ENCODE measurements at places on chromosomes 4 and X.

DNA sequence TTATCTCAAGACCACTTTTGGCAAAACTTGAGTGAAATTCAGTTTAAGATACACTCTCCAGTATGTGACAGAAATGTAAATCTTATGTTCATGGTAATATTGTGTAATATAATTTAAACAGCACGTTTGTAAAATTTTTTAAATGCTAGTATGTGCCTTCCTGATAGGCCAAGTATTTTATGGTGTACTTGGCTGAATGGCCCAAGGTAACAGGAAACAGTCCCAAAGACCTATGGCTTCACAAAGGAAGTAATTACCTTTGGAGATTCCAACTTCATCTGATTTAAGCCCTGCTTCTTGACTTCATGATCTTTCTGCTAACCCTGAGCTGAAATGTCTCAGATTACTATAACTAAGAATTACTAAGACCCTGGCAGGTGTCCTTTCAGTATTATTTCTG is 20.3 kb downstream of the TEC start:
- DNase-seq: no peak

DNA sequence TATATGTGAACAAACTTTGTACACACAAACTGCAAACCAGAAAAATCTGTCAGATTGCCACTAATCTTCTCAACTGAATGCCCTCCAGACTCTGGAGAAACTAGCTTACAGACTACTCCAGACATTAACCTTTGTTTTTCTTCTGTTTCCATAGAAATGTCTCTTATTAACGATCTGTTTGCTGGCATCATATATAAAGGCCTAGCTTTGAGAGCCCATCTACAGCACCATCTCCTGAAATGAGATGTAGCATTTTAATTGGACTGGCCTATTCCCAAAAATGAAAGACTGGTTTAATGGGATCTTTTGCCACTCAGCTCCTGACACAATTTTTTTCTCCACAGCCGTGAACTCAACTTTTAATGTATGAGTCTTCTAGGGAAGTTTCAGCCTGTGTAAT is 266.0 kb upstream of the IL1RAPL1 start:
- no peak for DNase-seq

DNA sequence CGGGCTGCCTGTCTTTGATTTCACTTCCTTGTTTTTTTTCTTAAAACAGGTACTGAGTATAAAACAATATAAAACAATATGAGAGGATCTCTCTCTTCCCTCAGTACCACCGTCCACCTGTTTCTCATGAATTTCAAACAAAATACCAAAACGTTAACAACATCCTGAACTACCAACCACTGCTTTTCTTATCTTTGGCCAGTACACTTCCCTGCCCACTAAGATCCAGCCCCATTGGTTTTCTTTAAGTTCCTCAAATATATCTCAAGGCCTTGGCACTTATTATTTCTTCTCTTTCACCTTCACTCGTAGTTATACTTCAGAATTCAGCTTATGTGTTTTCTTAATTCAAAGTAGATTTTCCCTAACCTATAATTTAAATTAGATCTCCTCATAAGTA is 370.2 kb upstream of the GRIA3 start:
- no peak for DNase-seq

- no peak for DNase-seq
These were observed 1.1 kb downstream of the HSPA4L start for GRCh38 chr4:127783026-127783769.

- no peak for DNase-seq
These were observed 196.7 kb upstream of the AR start for GRCh38 chrX:67347145-67347544.

GRCh38 chrX:16511796-16512776 is 137.9 kb upstream of the S100G start:
- DNase-seq: no peak

GRCh38 chr4:113637363-113637762 is 124.2 kb downstream of the CAMK2D start:
- no peak for DNase-seq

GRCh38 chrX:97844943-97845342 is 961.2 kb downstream of the RPA4 start:
- no peak for DNase-seq

GRCh38 chr4:24262616-24263015 is 321.7 kb downstream of the DHX15 start:
- DNase-seq: no peak

DNA sequence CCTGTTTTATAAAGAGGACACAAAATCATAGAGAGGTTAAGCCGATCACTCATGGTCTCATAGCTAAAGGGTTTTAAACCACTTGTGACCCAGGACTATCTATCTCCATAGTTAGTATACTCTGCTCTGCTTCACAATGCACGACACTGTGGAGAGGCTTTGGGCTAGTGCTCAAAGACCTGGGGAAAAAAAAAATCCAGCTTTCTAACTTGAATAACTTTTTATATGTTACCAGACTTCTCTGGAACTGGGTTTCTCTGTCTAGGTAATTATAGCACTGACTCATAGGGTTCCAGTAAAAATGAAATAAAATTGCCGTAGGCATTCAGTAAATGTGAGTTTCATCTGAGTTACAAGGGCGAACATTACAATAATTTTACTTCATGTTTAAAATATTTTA is 273.7 kb upstream of the TECRL start:
- no peak for DNase-seq

DNA sequence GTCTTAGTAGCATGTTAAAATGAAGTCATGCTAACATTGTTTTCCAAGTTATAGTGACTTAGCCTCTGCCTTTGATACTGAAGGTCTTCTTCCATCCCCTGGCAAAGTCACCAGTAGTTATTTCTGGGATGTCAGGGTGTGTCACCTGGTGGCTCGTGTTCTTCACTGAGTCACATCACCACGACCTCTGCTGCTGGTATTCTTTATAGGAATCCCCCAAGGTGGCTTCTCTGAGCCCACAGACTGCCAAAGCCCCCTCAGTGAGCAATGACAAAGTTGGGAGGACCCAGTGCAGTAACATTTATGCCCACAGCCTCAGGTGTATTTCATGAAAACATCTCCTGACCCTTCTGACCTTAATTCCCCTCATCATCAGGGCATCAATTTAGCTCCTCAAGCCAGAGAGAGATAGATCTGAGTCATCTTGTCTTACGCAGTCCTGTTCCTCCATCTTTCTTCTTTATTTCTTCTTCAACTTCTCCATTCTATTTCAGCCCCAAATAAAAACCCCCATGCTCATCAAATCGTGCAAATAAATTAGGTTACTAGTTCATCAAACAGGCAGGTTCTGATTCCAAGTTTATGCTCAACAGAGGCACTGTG is 29.3 kb upstream of the GPRIN3 start:
- DNase-seq: no peak

GRCh38 chr4:78567500-78568060 is 16.0 kb downstream of the ANXA3 start:
- no peak for DNase-seq

DNA sequence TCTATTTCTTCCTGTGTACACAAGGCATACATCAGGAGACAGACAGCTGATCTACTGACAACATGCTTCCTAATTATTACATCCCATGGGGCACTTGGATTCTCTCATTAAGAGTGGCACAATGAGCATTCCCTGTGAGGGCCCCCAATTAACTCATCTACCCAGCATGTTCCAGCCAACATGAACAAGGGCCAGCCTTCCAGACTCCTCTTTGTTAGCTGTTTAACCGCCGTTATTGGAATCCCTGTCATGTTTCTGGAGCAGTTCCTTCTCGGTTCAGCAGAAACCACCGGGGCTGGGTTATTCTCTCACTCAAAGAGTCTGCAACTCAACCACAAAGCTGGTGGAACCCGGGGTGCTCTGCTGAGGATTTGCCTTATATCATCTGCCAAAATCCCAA is 9.9 kb upstream of the GPM6B start:
- DNase-seq: no peak

GRCh38 chr4:176726803-176727202 is 65.9 kb downstream of the VEGFC start:
- no peak for DNase-seq

- no peak for DNase-seq
These were observed 54.2 kb downstream of the SUPT20HL2 start for GRCh38 chrX:24259544-24260240.

- DNase-seq: no peak
These were observed 41.0 kb downstream of the ACSL1 start for GRCh38 chr4:184784628-184785257.

GRCh38 chr4:110484029-110484428 is 8.1 kb downstream of the ENPEP start:
- DNase-seq: no peak

- DNase-seq: no peak
These were observed 141.7 kb downstream of the HHIP start for GRCh38 chr4:144787365-144788258.

GRCh38 chr4:38568768-38569167 is 95.2 kb upstream of the KLF3 start:
- no peak for DNase-seq

DNA sequence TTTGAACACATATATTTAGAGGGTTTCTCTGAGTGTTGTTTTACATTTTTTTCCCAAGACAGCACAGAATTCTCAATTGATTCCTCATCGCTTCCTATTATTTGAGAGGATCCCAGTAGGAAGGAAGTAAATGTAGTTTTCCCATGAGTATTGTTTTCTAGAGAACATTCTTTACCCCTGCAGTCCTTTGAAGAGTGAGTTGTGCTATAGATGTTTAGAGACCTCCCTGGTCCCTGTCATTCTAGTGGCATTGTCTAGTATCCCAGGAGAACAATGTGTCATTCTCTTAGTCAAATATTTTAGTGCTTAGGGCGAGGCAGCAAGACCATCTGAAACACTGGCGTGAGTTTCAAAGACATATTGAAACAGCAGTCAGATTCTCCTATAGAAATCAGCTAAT is 32.5 kb downstream of the SORBS2 start:
- DNase-seq: no peak

GRCh38 chr4:154626793-154627484 is 14.5 kb upstream of the FGG start:
- DNase-seq: peak; percentile 15

Data from HS-27A (cell line).